ENCODE measurements at places on chromosomes 7 and 10. TPM values are rescaled to one million over a fixed set of nuclear protein-coding genes. Genes with fewer than 3 reads are reported as not detected.

- no peak for DNase-seq
- no peaks in the 10 kb centered on the region for H3K4me1 ChIP-seq
- H3K27me3 ChIP-seq, result no peaks in the 10 kb centered on the region
- no peak overlapping the region for H3K4me3 ChIP-seq
Measured at GRCh38 chr10:71899665-71900412, 48.8 kb upstream of the PSAP start.

- no peaks in the 10 kb centered on the region for H3K4me1 ChIP-seq
- H3K27ac ChIP-seq, result no peak overlapping the region
- no peak for DNase-seq
Measured at GRCh38 chr7:77269360-77270093, 69.9 kb upstream of the FGL2 start.

- no peak overlapping the region for H3K4me3 ChIP-seq
- no peaks in the 10 kb centered on the region for H3K36me3 ChIP-seq
- no peak overlapping the region for H3K27ac ChIP-seq
- DNase-seq, result no peak
Measured at GRCh38 chr10:33136781-33137180, 178.8 kb upstream of the ITGB1 start.

DNA sequence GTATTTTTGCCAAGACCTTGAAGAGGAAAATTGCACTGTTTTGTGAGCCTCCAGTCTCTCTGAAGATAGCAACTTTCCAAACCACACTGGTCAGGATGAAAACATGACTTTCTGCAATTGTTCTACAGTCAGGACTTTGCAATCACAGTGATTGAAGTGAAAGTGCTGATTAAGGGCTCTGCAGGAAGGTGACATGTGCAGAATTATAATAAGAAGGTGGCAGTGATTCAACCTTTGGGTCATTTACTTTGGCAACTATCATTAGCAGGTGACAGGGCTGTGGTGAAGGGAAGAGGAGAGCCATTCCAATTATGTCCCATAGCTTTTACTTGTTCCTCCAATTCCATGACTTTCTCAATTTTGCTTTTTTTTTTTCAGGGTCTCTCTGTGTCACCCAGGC lies 350.0 kb upstream of the FZD8 start:
- no peaks in the 10 kb centered on the region for H3K4me1 ChIP-seq
- DNase-seq, result no peak
- no peak overlapping the region for H3K27ac ChIP-seq

GRCh38 chr10:97278491-97278989 lies 13.9 kb downstream of the ARHGAP19 start:
- H3K27ac ChIP-seq, result peak overlapping the region; percentile 63
- H3K4me1 ChIP-seq, result peaks cover 4% of the 10 kb centered on the region
- peak; percentile 18 for DNase-seq
- no peaks in the 10 kb centered on the region for H3K27me3 ChIP-seq
- no peaks in the 10 kb centered on the region for H3K36me3 ChIP-seq
- H3K4me3 ChIP-seq, result no peak overlapping the region

Gene SP8
- total RNA-seq, result 1.2 TPM

Gene MYL10
- total RNA-seq, result not detected

DNA sequence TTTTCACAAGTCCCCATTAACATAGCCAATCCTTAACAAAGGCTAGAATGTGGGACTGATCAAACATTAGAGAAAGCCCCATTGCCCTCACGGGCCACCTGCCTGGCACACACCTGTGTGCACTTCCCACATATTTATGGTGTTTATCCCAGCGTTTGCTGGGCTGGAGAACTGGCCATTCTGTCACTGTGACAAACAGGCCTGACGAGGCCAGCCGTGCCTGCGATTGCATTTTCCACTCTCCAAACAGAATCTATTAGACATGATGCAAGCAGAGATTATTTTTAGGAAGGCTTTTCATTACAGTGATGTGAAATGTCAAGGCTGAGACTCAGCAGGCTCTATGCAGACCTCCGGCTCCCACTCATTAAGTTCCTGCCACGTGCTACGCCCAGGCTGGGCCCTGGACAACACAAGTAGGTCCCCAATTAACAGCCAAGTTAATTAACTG lies 20.4 kb downstream of the PTPRN2 start:
- no peaks in the 10 kb centered on the region for H3K4me1 ChIP-seq
- H3K27me3 ChIP-seq, result peaks cover 54% of the 10 kb centered on the region
- H3K36me3 ChIP-seq, result no peaks in the 10 kb centered on the region
- no peak overlapping the region for H3K27ac ChIP-seq
- DNase-seq, result no peak
- H3K4me3 ChIP-seq, result no peak overlapping the region

- H3K4me3 ChIP-seq, result no peak overlapping the region
- DNase-seq, result no peak
- no peaks in the 10 kb centered on the region for H3K27me3 ChIP-seq
- no peaks in the 10 kb centered on the region for H3K4me1 ChIP-seq
- no peak overlapping the region for H3K27ac ChIP-seq
Measured at GRCh38 chr7:45584261-45585210, 10.4 kb downstream of the ADCY1 start.

DNA sequence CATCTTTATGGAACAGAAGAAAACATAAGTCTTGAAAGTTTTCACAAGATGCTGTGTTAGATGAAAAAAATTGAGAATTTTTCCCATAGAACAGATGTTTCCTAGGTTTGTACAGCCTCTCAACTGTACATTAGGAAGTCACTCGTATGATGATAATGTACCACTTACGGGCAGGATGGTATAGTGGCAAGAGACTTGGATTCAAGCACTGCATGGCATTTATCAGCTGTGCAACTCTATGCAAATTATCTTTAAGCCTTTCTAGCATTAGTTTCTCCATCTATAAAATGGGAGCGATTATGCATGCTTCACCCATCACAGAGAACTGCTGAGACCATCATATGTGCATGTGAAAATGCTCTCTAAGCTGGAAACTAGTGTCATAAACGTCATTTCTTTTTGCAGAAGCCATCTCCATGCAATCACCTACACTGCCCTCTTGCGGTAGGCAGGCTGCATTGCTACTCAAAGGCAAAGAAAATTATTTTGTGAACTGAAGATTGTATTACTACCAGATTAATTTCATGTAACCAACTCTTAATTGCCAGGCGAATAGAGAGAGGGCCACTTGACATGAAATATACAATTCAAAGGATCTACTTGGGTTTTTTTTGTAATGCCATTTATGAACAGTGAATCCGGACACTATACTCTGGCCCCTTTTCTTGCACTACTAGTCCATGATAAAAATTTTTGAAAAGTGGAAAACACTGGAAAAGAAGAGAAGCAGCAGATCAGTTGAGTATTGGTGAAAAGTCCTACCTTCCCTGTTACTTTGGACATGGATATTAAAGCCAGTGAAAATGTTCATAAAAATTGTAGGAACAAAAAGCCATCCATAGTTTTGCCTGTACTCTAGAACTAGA lies 102.3 kb downstream of the JAZF1 start:
- no peaks in the 10 kb centered on the region for H3K4me1 ChIP-seq
- peaks cover 6% of the 10 kb centered on the region for H3K27me3 ChIP-seq
- no peaks in the 10 kb centered on the region for H3K36me3 ChIP-seq
- no peak overlapping the region for H3K27ac ChIP-seq
- H3K4me3 ChIP-seq, result no peak overlapping the region
- peak; percentile 40 for DNase-seq

DNA sequence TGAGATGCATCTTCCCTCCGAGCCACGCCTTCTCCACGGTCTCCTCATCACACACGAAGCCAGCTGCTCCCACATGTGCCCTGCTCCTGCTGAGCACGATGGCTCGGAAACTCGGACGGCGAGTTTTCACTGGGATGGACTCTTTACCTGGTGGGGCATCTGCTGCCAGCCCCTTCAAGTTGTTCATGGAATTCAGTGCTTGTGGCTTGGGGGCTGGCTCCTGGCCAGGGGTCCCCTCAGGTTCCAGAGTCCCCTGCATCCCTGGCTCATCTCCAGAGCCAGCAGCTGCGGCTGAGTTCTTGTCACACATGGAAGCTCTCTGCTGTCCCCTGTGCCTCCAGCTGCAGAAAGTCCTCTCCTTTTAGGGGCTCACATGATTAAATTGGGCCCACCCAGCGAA lies 654.0 kb downstream of the SDK1 start:
- H3K4me3 ChIP-seq, result no peak overlapping the region
- no peaks in the 10 kb centered on the region for H3K36me3 ChIP-seq
- peaks cover 54% of the 10 kb centered on the region for H3K27me3 ChIP-seq
- H3K4me1 ChIP-seq, result no peaks in the 10 kb centered on the region

Gene VWC2
- not detected for total RNA-seq

Gene RHBDD2
- total RNA-seq, result 33.6 TPM

DNA sequence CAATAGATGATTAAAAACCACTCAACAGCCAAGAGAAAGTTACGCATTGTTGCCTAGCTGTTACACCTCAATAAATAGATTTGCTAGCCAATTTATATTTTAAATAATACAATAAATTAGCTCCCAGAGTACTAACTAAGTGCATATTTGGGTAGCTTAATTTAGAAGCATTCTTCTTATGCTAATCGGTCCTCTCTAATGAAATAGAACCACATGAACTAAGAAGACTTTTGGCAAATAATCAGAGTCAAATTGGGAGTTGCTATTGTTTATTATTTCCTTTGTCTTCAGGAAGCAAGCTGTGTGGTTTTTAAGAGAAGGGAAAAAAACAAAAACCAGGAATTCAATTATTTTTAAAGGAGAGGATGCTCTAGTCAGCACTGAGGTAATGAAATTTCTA lies 49.0 kb upstream of the TRIL start:
- no peaks in the 10 kb centered on the region for H3K4me1 ChIP-seq
- no peaks in the 10 kb centered on the region for H3K27me3 ChIP-seq
- no peaks in the 10 kb centered on the region for H3K36me3 ChIP-seq

DNA sequence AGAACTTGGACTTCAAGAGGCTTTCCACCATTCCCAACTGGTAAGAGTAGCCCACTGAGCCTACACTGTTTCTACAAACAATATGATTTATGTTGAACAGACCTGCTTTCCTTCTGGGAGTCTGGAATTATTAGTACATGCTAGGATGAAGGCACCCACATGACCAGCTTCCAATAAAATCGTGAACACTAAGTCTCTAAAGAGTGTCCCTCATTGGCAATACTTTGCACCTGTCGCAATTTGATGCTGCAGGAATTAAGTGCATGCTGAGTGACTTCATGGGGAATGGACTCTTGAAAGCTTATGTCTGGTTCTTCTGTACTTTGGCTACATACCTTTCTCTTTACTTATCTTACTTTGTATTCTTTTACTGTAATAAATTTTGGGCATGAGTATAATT lies 305.2 kb upstream of the GHITM start:
- no peak for DNase-seq
- H3K27me3 ChIP-seq, result no peaks in the 10 kb centered on the region
- no peak overlapping the region for H3K4me3 ChIP-seq
- H3K36me3 ChIP-seq, result no peaks in the 10 kb centered on the region
- no peaks in the 10 kb centered on the region for H3K4me1 ChIP-seq

DNA sequence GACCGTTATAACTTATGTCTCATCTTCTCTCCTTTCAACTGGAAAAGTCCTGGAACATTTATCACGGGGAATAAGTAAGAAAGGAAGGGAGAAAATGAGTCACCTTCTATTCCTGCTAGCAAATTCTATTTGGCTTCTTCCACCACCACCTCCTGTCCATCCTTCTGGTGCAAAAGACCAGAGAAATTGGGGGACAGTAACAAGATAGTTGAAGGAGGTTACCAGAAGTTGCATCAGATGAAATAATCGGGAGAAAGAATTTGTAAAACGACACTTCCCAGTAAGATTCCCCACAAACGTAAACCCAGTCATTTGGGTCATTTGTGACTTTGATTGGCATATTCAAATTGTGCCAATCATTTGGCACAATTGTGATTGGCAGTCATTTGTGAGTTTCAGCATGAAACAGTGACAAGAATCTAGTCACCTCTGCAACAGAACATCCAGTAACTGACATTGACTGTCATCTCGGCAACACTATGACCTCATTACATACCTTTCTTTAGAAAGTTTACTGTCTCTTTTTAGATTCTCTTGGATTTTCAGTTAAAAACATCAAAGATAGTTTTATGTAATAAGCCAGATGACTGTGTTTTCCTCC lies 51.3 kb upstream of the PIK3CG start:
- no peaks in the 10 kb centered on the region for H3K4me1 ChIP-seq
- DNase-seq, result no peak
- no peak overlapping the region for H3K4me3 ChIP-seq
- H3K27ac ChIP-seq, result peak overlapping the region; percentile 14
- H3K27me3 ChIP-seq, result no peaks in the 10 kb centered on the region

Gene ASZ1
- not detected for total RNA-seq

GRCh38 chr10:18438361-18439126 lies 212.8 kb downstream of the NSUN6 start:
- H3K27me3 ChIP-seq, result peaks cover 8% of the 10 kb centered on the region
- no peak overlapping the region for H3K4me3 ChIP-seq
- no peaks in the 10 kb centered on the region for H3K4me1 ChIP-seq
- no peak overlapping the region for H3K27ac ChIP-seq

Gene DENND2A
- not detected for total RNA-seq

DNA sequence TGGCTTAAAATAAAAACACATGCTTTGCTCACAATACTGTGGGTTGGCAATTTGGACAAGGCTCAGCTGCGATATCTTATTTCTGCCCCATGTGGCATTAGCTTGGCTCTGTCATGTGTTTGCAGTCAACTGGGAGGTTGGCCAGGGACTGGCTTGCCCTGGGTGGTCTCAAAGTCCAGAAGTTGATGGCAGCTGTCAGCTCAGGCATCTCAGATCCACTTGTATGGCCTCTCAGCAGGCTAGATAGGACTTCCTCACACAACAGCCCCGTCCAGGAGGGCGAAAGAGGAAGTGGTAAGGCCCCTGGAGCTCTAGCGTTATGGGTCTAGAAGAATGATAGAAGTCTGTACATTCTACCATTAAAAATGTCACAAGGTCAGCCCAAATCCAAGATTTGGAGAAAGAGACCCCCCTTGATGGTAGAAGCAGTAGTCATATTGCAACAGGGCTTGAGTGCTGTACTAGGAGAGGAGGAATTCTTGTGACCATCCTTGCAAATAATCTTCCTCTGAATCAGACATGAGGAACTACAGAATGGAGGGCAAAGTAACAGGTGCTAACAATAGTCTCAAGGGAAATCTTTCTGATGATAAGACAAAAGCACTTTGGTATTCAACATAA lies 166.2 kb downstream of the FAM107B start:
- H3K4me1 ChIP-seq, result peaks cover 11% of the 10 kb centered on the region
- no peaks in the 10 kb centered on the region for H3K36me3 ChIP-seq
- no peak for DNase-seq
- H3K27me3 ChIP-seq, result peaks cover 7% of the 10 kb centered on the region

Gene MPP7
- total RNA-seq, result 0.38 TPM

Gene PDZD7
- 0.09 TPM for total RNA-seq

- no peak overlapping the region for H3K4me3 ChIP-seq
- H3K4me1 ChIP-seq, result peaks cover 28% of the 10 kb centered on the region
- no peak for DNase-seq
- H3K36me3 ChIP-seq, result peaks cover 11% of the 10 kb centered on the region
- 0 out of 3 replicates have a peak overlapping the region, but pooled peaks have one; percentile 2 for H3K27ac ChIP-seq
- no peaks in the 10 kb centered on the region for H3K27me3 ChIP-seq
Measured at GRCh38 chr10:48418189-48418788, 111.8 kb downstream of the MAPK8 start.

Gene C7orf33
- not detected for total RNA-seq

GRCh38 chr10:57993302-57993701 lies 274.4 kb downstream of the IPMK start:
- no peaks in the 10 kb centered on the region for H3K4me1 ChIP-seq
- DNase-seq, result no peak
- no peaks in the 10 kb centered on the region for H3K27me3 ChIP-seq
- no peaks in the 10 kb centered on the region for H3K36me3 ChIP-seq
- H3K4me3 ChIP-seq, result no peak overlapping the region
- H3K27ac ChIP-seq, result no peak overlapping the region

Gene LIPF
- not detected for total RNA-seq

- no peaks in the 10 kb centered on the region for H3K27me3 ChIP-seq
- peaks cover 8% of the 10 kb centered on the region for H3K36me3 ChIP-seq
- peak overlapping the region; percentile 47 for H3K4me3 ChIP-seq
- peak; percentile 54 for DNase-seq
Measured at GRCh38 chr10:5476918-5477525, 22.3 kb downstream of the CALML5 start.
